ENCODE measurements at places on chromosomes 4 and X.

- no peak for DNase-seq
Observed at GRCh38 chr4:124178449-124179021, 534.0 kb downstream of the ANKRD50 start.

DNA sequence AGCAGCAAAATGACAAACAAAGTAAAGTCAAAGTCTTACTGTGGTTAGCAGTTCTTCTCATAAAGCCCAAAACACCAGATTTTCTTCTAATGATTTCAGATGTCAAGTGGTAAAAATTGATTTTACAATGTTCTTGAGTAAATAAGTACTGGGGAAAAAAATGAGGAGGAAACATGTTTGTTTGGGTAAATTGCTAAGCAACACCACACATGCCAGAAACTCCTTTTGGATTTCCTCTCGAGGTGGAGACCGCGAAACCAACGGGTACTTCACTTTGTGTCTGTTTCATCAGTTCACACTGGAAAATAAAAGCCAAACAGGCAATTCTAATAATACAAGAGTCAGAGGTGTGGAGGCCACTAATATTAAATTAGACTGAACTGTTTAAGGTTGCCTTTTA lies 4.6 kb upstream of the PKD2 start:
- DNase-seq: no peak

DNA sequence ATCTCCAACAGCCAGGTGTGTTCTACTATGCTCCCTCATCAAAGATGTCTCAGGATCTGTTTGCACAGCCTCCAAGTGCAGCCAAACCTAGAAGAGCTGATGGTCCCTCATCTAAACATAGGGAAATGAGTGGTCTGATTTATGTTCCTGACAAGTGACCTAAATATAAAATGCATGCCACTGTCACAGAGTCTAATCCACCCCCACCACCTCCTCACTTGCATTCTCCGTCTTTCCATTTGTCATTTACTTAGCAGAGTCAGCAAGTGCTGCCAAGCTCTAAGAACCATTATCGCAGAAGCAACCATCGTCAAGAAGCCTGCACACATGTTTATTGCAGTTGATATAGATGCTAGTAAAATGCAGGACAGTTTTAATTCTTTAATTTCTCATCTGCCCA lies 33.1 kb upstream of the VCX3A start:
- DNase-seq: no peak

- DNase-seq: no peak
Observed at GRCh38 chr4:179698321-179698720, 2256.1 kb upstream of the AGA start.

DNA sequence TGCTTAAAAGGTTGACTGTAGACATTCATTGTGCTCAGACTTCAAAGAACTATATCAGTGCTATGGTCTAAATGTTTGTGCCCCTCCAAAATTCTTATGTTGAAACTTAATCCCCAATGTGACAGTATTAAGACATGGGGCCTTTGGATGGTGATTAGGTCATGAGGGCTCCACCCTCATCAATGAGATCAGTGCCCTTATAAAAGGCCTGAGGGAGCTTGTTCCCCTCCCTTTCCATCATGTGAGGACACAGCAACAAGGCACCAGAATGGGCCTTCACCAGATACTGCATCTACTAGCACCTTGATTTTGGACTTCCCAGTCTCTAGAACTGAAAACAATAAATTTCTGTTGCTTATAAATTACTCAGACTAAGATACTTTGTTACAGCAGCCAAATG lies 28.3 kb downstream of the CLOCK start:
- DNase-seq: no peak

GRCh38 chr4:86035688-86036087 lies 324.2 kb downstream of the MAPK10 start:
- DNase-seq: no peak

DNA sequence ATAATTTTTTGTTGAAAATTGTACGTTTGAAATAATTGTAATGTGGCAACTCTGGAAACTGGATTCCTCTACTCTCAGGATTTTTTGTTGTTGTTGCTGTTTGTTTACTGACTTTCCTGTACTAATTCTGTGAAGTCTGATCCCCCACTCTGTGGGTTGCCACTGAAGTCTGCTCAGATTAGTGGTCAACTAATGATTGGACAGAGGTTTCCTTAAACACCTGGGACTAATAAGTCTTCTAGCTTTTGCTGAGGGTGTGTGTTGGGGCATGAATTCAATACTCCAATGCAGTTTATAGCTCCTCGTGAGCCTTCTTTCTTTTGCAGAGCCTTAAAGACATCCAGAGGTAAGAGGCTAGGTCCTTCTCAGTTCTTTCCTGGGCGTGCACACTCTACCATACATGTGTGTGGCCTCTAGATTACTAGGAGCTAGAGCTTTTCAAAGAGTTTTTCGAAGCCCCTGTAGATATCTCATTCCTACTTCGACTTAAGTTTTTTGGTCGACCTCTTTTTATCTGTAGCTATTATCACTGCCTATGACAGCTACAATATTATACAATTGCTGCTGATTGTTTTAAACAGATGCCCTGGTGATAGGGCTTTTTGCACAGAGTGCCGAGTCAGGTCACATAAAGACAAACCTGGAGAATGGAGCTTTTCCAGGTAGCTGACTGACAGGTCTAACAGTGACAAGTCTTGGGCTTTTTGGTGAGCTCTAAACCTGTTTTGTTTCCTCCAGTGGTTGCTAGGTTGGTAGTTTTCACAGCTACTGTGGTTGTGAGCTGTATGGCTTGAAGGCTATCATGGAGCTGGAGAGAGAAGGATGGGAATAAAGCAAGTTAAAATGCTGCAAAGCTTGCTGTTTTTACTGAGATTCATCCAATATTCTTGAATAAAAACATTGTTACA lies 34.0 kb downstream of the BMP2K start:
- DNase-seq: no peak

GRCh38 chrX:30151964-30152363 lies 63.4 kb upstream of the MAGEB2 start:
- peak; percentile 85 for DNase-seq

- DNase-seq: no peak
Observed at GRCh38 chrX:82648062-82648461, 860.0 kb upstream of the POU3F4 start.

GRCh38 chrX:38612281-38612680 lies 50.9 kb downstream of the TSPAN7 start:
- DNase-seq: no peak

GRCh38 chr4:132506568-132506967 lies 642.5 kb upstream of the PCDH10 start:
- no peak for DNase-seq

DNA sequence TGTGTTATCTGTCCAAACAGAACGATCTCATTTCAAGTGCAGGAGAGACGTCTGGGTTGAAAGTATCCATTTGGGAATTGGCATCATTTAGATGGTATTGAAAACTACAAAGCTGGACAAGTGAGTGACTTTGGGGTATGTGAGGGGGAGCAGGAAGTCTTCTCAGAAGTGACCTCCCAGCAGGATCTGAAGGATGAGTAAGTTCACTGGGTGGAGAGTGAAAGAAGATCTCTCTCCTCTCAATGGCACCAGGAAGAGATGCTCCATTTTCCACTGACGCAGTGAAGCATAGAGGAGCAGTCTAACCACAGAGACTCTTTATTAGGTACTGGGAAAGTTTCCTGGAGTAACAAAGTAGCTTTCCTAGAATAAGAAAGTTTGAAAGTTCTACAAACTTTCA lies 161.0 kb downstream of the CPE start:
- DNase-seq: no peak

DNA sequence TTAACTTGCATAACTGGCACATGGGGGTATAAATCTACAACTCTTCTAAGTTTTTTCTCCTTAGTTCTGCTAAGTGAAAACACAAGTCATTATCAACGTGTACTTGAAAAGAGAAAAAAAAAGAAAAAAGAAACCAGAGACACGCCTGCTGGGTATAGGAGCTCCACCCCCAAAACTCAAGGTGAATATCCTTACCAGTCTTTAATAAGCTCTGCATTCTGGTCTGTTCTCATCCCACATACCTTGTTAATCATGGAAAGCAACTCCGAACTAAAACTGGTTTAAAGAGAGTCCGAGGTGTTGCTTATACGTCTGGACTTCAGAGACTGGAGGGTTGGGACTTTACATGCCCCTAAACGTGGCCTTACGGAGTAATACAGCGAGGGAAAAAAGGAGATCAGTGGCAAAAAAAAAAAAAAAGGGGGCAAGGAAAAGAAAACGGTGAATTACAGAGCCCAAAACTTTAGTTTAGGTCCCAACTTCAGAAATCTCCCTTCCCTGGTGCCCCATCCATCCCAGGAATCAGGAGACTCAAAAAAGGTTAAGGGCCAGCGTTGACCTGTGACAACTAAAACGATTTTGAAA lies 1.0 kb downstream of the PGRMC2 start:
- DNase-seq: no peak

DNA sequence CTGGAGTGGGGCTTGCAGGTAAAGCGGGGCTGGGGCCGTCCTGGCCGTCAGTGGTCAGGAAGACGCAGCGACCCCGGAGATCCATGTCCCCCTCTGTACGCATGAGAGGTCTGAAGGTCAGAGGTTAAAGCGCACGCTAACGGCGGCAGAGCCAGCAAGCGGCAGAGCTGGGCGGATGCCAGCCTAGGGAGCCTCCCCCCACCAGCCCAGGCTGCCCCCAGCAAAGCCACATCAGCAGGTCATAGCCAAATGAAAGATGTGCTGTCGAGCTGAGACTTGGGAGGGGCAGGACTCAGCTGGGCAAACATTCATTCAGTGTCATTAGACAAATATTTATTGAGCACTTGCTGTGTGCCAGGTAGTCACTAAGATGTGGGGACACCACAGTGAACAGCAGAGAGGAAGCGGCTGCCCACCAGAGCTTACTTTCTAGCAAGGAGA lies 593 bp upstream of the JAKMIP1 start:
- no peak for DNase-seq

- DNase-seq: no peak
Observed at GRCh38 chrX:111662292-111662691, 18.7 kb upstream of the ALG13 start.

- DNase-seq: no peak
Observed at GRCh38 chr4:22514001-22514400, 1.9 kb downstream of the ADGRA3 start.

GRCh38 chr4:175884048-175884447 lies 72.0 kb upstream of the GPM6A start:
- DNase-seq: no peak

GRCh38 chr4:151931563-151931962 lies 170.8 kb upstream of the GATB start:
- DNase-seq: no peak

- DNase-seq: no peak
Observed at GRCh38 chr4:3310301-3311094, 17.7 kb downstream of the RGS12 start.

DNA sequence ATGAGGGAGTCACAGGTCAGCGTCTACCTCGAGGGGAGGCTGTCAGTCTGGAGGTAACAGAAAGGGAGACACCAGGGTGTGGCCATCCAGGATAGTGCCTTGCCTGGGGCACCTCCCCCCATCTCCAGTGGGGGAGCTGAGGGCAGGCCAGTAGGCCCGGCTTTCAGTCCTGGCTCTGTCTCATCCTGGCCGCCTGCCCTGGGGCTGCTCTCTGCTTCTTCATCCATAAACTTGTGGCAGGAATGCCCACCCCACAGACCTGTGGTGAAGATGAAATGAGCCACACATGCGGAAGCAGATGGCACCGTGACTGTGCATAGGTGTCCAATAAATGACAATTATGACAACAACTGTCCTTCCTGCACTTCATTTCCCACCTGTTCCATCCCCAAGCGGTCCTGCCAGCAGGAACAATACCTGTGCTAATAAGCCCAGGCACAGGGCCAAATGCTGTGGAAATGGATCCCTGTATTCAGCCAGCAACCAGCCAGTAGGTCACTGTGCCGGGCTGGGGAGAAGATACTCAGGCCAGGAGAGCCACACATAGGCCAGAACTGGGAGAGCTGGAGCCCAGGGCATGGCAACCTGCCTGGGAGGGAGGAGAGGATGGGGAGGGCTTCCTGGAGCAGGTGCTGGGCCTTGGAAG lies 30.2 kb downstream of the TRO start:
- DNase-seq: no peak

DNA sequence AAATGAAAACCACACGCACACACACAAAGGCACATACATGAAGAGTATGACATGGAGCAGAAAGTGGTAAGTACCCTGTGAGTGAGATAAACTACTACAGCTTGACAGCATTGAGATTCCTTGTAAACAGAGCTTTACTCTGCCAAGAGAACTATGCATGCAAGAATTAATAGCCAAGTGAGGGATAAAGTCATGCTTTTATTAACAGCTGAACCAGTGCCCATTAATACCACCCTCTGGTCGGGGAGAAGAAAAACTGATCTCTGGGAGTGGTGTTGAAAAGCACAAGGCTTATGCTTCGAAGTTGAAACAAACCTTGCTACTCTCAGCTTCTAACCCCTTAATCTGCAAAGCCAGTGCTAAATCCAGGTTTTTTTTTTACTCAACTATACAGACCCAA lies 95.9 kb upstream of the C1QTNF7 start:
- no peak for DNase-seq

DNA sequence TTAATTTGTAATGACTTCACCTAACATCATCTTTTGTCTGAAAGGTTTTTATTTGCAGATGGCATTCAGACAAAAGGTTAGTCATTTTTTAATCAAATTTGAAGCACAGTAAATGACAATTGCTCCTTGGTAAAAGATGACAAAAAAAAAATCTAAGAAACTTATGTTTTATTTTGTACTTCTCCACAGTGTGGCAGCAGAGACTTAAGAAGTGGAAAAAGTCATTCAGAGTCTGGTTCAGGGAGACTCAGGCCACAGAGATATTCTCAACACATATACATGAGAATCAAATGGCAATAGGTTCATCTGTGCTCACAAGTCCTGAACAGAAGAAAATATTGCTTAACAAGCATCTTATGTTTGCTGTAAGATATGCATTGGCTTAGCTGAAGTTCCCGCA lies 436.2 kb downstream of the KCNIP4 start:
- DNase-seq: peak; percentile 17

GRCh38 chr4:54730581-54730980 lies 72.8 kb downstream of the KIT start:
- DNase-seq: no peak

GRCh38 chr4:143230683-143231082 lies 46.0 kb downstream of the USP38 start:
- no peak for DNase-seq

- DNase-seq: no peak
Observed at GRCh38 chr4:184122631-184123408, 94.9 kb downstream of the ENPP6 start.

- no peak for DNase-seq
Observed at GRCh38 chr4:124491361-124492145, 221.0 kb downstream of the ANKRD50 start.

DNA sequence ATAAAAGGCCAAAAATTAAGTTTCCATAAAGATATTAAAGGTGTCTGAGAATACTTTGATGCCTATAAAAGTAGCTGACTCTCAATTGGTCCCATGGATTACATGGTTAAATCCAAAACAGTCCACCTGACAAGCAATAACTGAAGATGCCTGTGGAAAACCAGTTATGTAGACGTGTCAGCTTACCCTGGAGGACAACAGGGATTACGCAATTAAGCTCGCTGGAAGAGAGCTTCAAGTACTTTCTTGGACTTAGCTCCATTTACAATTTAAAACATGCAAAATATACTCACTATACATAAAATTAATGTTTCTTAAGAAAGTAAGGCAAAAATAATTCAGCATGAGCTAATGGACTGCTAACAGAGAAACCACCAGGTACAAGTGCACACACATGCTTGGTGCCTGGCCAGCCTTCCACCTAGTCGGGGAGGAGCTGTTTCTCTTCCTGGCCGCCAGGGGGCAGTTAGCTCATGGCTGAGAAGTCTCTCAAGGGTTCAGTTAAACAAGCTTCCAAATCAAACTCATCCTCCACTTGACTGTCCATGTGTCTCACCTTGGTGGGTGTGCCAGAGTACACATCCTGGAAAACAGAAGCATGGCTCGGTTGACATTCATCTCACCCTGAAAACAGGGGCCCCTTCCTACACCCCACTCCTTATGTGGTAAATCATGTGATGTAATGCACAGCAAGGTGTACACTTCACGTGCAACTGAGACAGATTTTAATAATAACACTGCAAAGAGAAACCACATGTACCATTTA lies 9.2 kb upstream of the FAM53A start:
- peak; percentile 58 for DNase-seq
